ENCODE measurements at places on chromosomes 1 and 21.
A peak's percentile ranks its signal among the peaks of the same experiment; 100 is the strongest.

- DNase-seq, result peak; percentile 83
These were observed 65.5 kb downstream of the UBE2U start for GRCh38 chr1:64268653-64269557.

DNA sequence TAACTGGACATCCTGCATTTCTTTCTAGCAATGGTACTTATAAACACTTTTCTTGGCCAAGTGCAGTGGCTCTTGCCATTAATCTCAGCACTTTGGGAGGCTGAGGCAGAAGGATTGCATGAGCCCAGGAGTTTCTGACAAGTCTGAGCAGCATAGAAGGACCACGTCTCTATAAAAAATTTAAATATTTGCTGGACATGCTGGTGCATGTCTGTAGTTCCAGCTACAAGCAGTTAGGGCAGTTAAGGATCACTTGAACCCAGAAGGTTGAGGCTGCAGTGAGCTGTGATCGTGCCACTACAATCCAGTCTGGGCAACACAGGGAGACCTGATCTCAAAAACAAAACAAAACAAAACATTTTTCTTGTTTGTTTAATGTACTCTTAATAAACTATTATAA is 434.0 kb downstream of the PLA2G4A start:
- no peak for DNase-seq

- DNase-seq, result no peak
These were observed 36.7 kb upstream of the RAP1A start for GRCh38 chr1:111582644-111583618.

DNA sequence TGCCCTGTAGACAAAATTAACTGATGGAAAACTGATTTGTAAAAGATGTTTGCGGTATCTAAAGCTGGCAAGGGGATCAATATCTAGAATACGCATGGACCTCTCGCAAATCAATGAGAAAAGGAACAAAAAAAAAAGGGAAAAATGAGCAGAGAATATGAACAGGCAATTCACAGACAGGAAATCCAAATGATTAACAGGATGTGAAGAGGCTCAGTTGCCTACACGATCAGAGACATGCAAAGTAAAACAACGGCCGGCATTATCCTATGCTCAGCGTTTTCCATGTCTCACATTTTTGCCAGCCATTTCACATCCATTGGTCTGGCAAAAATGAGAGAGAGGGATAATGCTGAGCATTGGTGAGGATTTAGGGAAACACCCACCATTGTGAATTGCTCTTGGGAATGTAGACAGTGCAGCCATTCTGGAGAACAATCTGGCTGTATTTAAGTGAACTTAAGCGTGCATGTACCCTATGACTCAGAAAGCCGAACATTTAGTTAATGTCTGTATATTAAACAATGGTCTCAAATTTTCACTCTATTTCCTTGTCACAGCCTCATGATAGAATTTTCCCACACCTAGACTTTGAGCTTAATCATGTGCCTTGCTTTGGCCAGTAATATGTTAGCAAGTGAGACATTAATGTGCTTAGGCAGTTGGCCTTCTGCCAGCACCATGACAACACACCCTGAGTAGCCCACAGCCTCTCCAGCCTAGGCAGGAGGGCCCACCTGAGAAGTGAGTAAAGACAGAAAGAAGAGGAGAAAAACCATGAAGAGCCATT is 61.0 kb upstream of the NBPF3 start:
- no peak for DNase-seq

- DNase-seq, result no peak
These were observed 776.6 kb downstream of the AMY1C start for GRCh38 chr1:104526158-104526795.

DNA sequence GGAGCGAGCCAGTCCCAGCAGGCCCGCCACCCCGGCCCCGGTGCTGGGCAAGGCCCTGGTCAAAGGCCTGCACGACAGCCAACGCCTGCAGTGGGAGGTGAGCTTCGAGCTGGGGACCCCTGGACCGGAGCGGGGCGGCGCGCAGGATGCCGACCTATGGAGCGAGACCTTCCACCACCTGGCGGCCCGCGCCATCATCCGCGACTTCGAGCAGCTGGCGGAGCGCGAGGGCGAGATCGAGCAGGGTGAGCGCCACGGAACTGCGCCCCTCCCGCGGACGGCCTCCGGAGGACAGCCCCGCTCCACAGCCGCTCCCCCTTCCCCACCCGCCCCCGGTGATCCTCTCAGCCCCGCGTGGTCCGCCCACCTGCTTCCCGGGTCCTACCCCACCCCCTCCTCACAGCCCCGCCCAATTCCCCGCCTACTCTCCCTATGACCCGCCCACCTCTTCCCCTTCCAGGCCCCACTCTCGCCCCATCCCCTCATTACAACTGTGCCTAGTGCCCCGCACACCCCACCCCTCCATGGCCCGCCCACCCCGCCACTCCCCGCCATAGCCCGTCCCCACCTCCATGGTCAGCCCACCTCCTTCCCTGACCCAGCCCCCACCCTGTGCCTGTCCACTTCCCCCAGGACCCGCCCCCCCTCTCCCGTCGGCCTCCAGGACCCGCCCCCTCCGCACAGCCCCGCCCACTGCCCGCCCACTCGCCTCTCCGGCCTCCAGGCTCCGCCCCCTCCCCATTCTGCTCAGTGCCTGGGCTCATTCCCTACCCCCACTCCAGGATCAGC is 52.7 kb downstream of the VWA5B1 start:
- DNase-seq, result peak; percentile 41

GRCh38 chr21:37223804-37224345 is 43.3 kb downstream of the VPS26C start:
- no peak for DNase-seq

DNA sequence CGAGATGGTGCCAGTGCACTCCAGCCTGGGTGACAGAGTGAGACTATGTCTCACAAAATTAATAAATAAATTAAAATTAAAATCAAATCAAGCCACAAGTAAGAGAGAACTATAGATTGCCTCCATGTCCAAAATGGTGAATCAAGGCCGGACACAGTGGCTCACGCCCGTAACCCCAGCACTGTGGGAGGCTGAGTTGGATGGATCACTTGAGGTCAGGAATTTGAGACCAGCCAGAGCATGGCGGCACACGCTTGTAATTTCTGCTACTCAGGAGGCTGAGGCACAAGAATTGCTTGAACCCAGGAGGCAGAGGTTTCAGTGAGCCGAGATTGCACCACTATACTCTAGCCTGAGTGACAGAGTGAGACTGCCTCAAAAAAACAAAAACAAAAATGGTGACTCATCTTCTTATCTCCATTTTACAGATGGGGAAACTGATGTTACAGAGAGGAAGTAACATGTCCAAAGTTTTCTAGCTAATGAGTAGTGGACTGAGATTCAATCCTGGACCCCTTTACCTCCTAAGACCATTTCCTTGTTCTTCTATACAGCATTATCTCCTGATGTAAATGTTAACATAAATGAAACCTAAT is 99.0 kb upstream of the HNRNPU start:
- DNase-seq, result no peak

- DNase-seq, result no peak
These were observed 39.0 kb upstream of the BCAS2 start for GRCh38 chr1:114620419-114620818.

DNA sequence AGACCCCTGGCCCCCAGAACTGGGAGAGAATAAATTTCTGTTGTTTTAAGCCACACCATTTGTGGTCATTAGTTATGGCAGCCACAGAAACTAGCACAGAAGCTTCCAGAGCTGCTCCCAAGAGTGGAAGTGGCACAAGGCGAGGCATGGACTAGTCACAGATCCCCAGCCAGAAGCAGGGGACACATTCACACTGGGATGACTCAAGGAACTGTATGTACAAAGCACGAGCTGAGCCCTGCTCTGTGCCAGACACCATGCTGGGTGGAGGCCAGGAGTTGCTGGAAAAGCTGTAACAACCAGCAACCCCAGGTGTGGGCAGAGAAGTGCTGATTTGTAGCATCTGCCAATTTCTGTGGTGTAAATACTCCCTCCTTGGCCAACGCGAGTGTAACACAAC is 55.6 kb downstream of the TCP10L start:
- DNase-seq, result no peak

GRCh38 chr1:178093951-178094738 is at the start of gene RASAL2:
Gene RASAL2 (plus strand): TSS chr1:178094104. CDS start chr1:178094493, 389 bp downstream.
- peak; percentile 73 for DNase-seq

- DNase-seq, result peak; percentile 72
These were observed 72.8 kb upstream of the NR5A2 start for GRCh38 chr1:199954699-199955098.

DNA sequence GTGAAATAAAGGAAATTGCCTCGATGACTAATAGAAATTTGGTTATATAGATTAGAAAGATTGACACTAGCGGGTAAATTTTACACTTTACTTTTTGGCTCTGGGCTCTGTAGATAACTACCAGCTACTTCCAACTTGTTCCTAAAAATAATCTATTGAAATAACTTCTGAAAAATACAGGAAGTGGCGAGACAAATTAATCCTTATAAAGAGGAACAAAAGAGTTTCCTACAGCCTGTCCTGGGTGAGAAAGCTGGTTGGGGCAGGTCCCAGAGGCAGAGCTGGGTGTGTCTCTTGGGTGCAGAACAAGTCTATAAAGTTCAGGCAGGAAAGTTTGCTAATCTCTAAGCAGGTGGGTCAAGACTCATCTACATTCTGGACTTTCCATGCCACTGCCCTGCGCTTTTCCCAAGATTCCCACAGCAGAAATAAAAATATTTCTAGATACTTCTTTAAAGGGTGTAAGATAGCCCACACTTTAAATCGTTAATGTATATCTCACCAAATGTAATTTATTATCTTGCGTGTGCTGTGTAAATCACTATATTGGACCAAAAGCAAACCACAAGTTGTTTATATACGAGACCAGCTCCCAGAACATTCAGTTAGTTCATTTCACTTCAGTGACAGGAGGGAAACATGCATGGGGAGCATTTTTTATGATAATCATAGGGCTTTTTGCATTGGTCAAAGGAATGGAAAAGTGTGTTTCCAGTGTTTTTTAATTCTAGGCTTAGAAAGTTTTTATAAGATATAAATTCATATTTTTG is 70.1 kb upstream of the NRIP1 start:
- no peak for DNase-seq

DNA sequence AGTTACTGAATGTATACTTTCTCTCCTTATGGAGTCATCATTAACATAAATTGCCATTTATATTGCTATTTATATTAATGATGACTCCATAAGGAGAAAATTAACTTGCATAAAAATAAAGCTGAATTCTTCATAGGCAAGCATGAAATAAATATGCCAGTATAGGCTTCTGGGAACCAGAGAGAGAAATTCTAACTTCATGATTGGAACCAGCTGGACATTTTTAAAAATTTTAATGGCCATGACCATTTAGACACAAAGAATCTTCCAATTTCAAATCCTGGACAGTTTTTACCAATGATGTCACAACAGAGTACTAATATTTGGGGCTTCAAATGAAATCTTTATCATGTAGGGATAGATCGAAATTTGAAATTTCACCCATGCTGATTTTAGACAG is 268.7 kb downstream of the PTGER3 start:
- no peak for DNase-seq

GRCh38 chr1:106995970-106996369 is 60.5 kb upstream of the PRMT6 start:
- no peak for DNase-seq

GRCh38 chr1:26138974-26139558 is 19.8 kb upstream of the FAM110D start:
- DNase-seq, result no peak

DNA sequence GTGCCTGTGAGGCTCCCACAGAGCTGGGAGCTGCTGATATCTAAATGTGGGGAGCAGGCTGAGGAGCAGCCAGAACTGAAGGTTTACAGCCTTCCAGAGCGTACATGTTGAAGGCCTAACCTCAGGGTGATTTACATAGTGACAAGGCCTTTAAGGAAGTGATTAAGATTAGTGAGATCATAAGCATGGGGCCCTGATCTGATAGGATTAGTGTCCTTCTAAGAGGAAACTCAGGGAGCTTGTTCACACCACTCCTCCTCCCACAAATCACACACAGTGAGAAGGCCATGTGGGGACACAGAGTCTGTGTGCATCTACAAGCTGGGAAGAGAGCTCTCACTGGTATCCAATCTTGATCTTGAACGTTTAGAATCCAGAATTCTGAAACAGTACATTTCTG is 92.3 kb upstream of the NBPF6 start:
- DNase-seq, result no peak

DNA sequence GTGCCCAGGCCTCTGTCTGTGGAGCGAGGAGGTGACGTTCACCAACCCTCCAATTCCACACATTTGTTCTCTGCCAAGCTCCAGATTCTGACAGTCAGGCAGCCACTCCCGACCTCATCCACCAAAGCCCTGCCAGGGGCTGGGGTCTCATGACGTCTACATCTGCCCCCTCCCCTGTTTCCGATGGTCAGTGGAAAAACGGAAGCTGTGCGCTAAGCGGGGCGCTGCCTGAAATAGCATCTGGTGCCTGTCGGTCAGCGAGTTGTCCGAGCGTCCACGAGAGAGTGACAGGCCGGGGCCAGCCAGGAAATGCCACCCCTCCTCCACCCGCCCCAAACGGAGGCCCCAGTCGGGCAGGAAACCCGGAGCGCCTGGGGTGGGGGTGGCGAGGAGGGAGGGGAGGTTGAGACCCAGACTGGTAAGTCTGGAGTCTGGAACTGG is 3.2 kb upstream of the TAL1 start:
- DNase-seq, result no peak

- no peak for DNase-seq
These were observed 18.0 kb downstream of the PACC1 start for GRCh38 chr1:212396638-212397037.

GRCh38 chr1:157532569-157532968 is 19.7 kb downstream of the FCRL5 start:
- DNase-seq, result no peak

DNA sequence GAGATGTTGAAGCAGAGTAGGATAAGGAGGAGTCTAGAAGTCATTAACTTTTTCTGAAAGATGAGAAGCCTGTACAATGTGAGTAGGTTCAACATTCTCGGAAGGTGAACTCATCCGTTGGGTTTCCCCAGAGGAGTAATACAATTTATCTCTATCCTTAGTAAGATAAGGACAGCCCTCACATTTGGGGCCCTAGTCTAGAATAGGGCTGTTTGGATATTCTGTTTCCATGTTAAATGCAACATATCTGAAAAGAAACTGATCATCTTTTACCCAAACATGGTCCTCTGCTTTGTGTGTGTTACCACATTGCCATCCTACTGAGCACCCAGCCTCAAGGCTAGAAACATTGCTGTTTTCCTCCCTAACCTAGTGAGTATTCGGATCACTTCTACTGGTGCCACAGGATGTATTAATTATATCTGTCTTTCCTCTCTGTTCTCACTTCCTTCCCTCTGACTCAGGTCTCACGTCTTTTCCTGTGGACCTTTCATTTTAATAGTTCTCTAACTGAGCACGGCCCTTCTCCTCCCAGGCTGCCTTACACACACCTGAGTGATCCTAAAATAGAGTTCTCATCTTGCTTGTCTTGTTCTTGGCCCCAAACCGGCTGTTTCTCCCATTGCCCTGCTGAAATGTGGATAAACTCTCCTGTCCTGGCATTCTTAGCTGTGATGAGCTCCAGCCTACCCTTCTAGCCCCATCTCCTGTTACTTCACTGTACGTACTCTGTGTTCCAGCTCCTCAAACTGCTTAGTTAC is 91.7 kb downstream of the CDC14A start:
- no peak for DNase-seq
